ENCODE measurements at places on chromosomes 5 and 9. TPM values are rescaled to one million over a fixed set of nuclear protein-coding genes. Genes with fewer than 3 reads are reported as not detected.

PIP5K1B gene
- 2.7 TPM for total RNA-seq

SLCO6A1 gene
- 0.94 TPM for total RNA-seq

GFI1B gene
- not detected for total RNA-seq

DNA sequence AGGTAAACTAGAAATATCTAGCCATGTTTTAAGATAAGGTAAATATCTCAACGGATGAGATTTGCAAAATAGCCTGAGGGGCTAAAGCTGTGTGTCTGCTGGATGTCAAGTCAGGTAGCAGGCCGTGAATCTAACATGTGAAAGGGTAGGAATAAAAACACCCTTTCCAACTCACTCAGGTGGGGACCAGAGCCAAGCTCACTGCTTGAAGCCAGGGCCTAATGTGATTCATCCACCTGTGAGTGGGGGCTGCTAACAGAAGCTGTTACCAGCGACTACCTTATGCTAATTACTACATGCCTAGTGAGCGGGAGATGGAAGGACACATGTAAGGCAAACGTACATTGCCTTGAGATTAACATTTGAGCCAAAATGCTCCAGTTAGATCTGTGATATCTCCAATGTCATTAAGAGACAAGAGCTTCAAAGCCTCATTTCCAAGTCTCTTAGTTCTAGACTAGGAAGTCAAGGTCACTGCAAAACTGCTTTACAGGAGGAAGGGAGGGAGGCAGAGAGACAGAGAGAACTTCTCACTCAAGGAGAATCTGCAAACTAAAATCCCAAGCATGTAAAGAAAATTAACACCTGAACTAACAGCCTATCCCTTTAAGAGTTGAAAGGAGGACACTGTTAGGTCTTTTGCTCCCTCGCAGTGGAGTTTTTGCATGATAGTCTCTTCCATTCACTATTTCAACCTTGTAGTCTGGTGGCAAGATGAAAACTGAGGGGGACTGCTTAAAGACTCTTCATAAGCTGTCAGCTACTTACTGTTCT lies 141.6 kb upstream of the RPS23 start:
- DNase-seq: no peak

GRCh38 chr9:75891771-75892215 lies 1.3 kb downstream of the PCSK5 start:
- no peak for DNase-seq
